ENCODE measurements at places on chromosomes 11 and 22. TPM values are rescaled to one million over a fixed set of nuclear protein-coding genes. Genes with fewer than 3 reads are reported as not detected.
A peak's percentile ranks its signal among the peaks of the same experiment; 100 is the strongest.

SCARF2 gene
- polyA plus RNA-seq = 5.0 TPM

OR8G1 gene
- polyA plus RNA-seq = not detected

ARHGAP32 gene
- polyA plus RNA-seq = 2.1 TPM

ACR gene
- 1.0 TPM for polyA plus RNA-seq

- no peaks in the 10 kb centered on the region for H3K4me1 ChIP-seq
- peaks cover 2% of the 10 kb centered on the region for H3K36me3 ChIP-seq
- DNase-seq = no peak
- H3K27ac ChIP-seq = no peak overlapping the region
- H3K27me3 ChIP-seq = no peaks in the 10 kb centered on the region
- H3K4me3 ChIP-seq = no peak overlapping the region
These were observed 103.2 kb downstream of the C11orf65 start for GRCh38 chr11:108364159-108364558.

GRCh38 chr11:132770829-132771530, 761.3 kb downstream of the OPCML start:
- H3K36me3 ChIP-seq = no peaks in the 10 kb centered on the region
- no peak overlapping the region for H3K4me3 ChIP-seq
- no peak for DNase-seq
- no peaks in the 10 kb centered on the region for H3K27me3 ChIP-seq
- H3K4me1 ChIP-seq = no peaks in the 10 kb centered on the region
- no peak overlapping the region for H3K27ac ChIP-seq

GRCh38 chr22:21938906-21939305, 13.7 kb downstream of the PPM1F start:
- DNase-seq = no peak
- H3K4me3 ChIP-seq = no peak overlapping the region
- H3K27ac ChIP-seq = peak overlapping the region; percentile 90
- no peaks in the 10 kb centered on the region for H3K27me3 ChIP-seq

GRCh38 chr22:42282943-42283277, 12.5 kb upstream of the TCF20 start:
- no peak overlapping the region for H3K27ac ChIP-seq
- no peaks in the 10 kb centered on the region for H3K27me3 ChIP-seq
- no peak overlapping the region for H3K4me3 ChIP-seq
- no peaks in the 10 kb centered on the region for H3K36me3 ChIP-seq

DNA sequence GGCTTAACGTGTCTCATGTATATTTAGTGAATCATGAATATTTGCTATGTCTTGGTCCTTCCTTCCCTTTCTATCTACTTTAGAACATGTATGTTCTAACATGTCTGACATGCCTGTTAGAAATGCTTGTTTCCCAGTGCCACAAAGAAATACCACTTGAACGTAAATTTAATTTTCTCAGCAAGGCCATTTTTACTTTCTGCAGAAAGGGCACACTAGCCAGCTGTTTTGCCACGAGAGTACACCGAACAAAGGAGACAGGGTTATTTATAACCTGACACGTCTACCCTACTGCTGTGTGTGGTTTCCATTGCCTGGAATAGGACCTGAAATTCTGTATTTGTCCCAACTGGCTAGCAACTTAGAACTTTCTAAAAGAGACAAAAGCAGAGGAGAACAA, 7.4 kb upstream of the ZBTB44 start:
- H3K27me3 ChIP-seq = no peaks in the 10 kb centered on the region
- no peak for DNase-seq
- no peaks in the 10 kb centered on the region for H3K4me1 ChIP-seq
- H3K4me3 ChIP-seq = no peak overlapping the region

DNA sequence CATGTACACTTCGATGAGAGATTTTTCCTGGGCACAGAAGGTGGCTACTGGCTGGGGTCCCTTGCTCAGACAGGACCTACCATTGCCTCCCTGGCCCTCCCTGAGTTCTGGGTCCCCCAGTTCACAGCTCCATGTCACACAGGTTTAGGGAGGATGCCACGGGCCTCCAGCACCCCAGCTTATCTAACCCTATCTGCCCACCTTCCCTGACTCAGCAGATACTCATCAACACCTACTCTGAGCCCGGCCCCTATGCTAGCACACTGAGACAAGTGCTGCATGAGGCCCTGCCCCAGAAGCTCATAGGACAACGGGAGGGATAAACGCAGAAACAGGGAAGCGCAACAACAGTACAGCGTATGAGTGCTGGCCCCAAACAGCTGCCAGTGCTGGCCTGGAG, 9.6 kb downstream of the NAGA start:
- H3K4me1 ChIP-seq = no peaks in the 10 kb centered on the region
- no peak overlapping the region for H3K27ac ChIP-seq
- no peaks in the 10 kb centered on the region for H3K27me3 ChIP-seq
- H3K4me3 ChIP-seq = no peak overlapping the region

DNA sequence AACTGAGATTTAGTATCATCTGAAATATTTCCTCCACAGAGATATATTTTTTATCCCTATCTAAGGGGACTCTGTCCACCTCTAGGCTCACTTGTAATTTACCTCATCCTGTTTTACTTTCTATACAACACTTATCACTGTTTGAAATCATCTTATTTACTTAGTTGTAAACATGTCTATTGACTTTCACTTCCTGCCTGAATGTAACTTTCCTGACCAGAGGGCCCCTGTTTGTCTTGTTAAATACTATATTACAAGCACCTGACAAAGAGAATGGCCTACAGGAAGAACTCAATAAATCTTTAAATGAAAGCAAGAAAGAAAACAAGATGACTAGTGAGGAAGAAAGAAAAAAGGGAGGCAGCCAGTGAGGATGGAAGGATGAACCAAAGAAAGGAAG, 1727.5 kb downstream of the LRRC4C start:
- H3K27ac ChIP-seq = no peak overlapping the region
- H3K4me1 ChIP-seq = no peaks in the 10 kb centered on the region
- no peaks in the 10 kb centered on the region for H3K36me3 ChIP-seq

DNA sequence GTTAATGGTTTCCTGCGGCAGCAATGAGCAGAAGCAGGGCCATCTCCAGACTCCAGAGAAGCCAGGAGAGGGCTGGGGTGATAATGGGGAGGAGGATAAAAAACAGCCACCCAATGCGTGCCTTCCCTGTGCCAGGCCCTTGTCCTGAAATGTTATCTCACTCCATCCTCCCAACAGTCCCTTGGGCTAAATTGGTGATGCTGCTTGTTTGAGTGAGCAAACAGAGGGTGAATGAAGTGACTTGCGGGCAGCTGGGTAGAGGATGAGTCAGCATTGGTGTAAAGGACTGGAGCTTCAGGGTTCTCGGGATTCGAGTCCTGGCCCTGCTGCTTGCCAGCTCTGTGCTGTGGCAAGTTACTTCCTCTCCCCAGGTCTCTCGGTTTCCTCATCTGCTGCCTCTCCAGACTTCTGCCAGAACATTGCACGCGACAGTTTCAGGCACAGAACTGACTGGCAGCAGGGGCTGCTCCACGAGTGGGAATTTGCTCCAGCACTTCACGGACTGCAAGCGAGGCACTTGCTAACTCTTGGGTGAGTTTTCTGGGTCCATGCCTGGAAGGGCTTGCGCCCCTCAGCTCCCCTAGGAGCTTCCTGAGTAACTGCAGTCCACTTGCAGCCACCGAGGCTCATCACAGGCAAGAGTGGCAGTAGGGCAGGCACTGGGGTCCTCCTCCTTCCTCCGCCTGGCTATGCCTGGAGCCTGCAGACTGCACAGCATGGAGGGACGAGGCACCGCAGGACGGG, at the start of gene P2RY6:
Gene P2RY6 (plus strand): TSS at position 403 of the 744 bp plus-strand sequence. CDS start 24,181 bp downstream, outside the sequence.
- no peak within 1 kb of the TSS for H3K27ac ChIP-seq
- no peak for DNase-seq
- no peak within 1 kb of the TSS for H3K4me3 ChIP-seq
- H3K27me3 ChIP-seq = no peaks in the 10 kb centered on the region
- no peaks in the 10 kb centered on the region for H3K36me3 ChIP-seq

GRCh38 chr11:78100676-78101472, 21.2 kb upstream of the NDUFC2 start:
- no peak for DNase-seq
- no peak overlapping the region for H3K4me3 ChIP-seq
- H3K27me3 ChIP-seq = no peaks in the 10 kb centered on the region
- H3K36me3 ChIP-seq = peaks cover 14% of the 10 kb centered on the region
- H3K27ac ChIP-seq = no peak overlapping the region
- no peaks in the 10 kb centered on the region for H3K4me1 ChIP-seq

DNA sequence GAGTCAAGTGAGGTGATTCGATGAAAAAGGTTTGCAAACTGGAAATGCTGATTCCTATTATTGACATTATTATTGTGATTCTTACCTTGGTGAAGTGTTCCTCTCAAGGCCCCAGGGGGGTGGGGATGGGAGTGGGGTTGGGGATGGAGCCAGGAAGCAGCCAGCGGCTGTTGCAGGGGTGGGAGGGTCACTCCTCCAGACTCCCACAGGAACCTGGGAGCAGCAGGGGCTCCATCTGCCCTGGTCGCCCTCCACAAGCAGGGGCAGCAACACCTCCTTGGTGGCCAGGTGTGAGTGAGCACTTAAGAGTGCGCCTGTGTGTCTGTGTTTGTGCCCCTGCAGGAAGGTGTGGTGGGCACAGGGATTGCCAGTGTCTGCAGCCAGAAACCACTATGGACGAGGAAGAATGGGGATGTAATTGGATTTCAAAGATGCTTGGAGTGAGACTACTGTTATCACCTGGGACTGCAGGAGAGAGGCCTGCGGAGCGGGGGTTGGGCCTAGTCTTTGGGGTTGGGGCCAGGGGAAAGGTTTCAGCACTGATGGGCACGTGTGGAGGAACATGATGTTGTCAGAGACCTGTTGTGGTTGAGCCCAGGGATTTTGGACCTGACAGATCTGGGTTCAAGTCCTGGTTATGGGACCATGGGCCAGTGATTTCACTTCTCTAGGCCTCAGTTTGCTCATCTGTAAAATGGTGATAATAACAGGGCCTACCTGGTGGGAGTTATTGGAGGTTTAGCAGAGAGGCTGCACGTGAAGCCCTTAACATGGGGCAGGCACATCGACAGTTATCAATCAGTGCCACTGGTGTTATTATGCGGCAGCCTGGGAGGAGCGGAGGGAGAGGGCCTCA, 3.6 kb upstream of the TP53I11 start:
- no peak overlapping the region for H3K4me3 ChIP-seq
- H3K27ac ChIP-seq = no peak overlapping the region
- H3K27me3 ChIP-seq = no peaks in the 10 kb centered on the region
- no peak for DNase-seq

DNA sequence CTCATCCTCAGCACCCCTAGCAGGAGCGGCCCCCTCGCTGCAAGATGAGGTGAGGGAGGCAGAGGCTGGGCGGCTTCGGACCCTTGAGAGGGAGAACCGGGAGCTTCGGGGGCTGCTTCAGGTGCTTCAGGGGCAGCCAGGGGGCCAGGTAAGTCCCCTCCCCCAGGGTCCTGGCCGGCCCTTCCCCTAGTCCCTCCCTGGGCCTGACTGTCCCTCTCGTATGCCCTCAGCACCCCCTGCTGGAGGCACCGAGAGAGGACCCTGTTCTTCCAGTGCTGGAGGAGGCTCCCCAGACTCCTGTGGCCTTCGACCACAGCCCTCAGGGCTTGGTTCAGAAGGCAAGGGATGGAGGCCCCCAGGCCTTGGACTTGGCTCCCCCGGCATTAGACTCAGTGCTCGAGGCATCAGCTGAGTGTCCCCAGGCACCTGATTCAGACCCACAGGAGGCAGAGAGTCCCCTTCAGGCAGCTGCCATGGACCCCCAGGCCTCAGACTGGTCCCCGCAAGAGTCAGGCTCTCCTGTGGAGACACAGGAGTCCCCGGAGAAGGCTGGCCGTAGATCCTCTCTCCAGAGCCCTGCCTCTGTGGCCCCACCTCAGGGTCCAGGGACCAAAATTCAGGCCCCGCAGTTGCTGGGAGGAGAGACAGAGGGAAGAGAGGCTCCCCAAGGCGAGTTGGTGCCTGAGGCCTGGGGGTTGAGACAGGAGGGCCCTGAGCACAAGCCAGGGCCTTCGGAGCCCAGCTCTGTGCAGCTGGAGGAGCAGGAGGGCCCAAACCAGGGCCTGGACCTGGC, 4.0 kb downstream of the CCDC88B start:
- H3K4me3 ChIP-seq = no peak overlapping the region
- no peak for DNase-seq
- no peaks in the 10 kb centered on the region for H3K36me3 ChIP-seq
- H3K27me3 ChIP-seq = no peaks in the 10 kb centered on the region

DNA sequence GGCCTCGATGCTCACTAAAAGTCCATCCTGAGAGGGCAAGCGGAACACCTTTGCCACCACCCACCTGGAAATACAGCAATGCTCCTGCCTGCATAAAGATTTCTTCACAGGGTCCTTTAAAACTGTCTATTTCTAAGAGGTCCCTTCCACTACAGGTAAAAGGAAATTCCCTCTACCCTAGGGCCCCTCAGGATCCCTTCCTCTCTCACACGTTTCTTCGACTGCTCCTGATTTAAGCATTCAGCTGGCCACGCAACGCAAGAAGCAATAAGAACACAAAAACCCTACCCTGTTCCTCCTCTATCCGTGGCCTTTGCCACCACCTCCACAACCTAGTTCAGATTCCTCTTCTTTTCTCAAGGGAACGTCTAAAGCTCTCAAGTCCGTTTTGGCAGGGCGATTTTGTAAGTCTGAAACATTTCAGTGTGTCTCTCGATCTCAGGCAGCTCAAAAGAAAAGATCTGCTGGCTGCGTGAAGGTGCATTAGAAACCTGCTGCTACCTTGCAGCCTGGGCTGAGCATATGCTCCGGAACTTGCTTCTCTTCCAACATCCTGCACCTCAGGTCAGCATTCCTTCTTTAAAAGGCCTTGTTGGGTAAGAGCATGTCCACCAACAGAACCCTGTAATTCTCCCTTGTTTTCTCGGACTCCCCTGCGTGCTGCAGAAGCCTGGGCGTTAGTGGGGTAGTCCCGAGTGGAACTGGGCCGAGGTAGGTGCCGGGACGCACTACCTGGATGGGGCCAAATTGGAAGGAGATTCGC, 1.6 kb downstream of the LGR4 start:
- H3K27me3 ChIP-seq = no peaks in the 10 kb centered on the region
- peaks cover 4% of the 10 kb centered on the region for H3K4me1 ChIP-seq
- peak overlapping the region; percentile 84 for H3K27ac ChIP-seq
- peak overlapping the region; percentile 55 for H3K4me3 ChIP-seq
- peak; percentile 64 for DNase-seq

GRCh38 chr22:19738664-19739447, 15.5 kb downstream of the GP1BB start:
- no peak overlapping the region for H3K4me3 ChIP-seq
- no peak overlapping the region for H3K27ac ChIP-seq
- no peaks in the 10 kb centered on the region for H3K36me3 ChIP-seq
- no peak for DNase-seq

Measured in kidney (tissue), 22 donors.